ENCODE measurements at places on chromosomes 2 and 18. TPM values are rescaled to one million over a fixed set of nuclear protein-coding genes. Genes with fewer than 3 reads are reported as not detected.

GRCh38 chr2:120842456-120843439 is 107.1 kb downstream of the GLI2 start:
- peak; percentile 7 for DNase-seq

GRCh38 chr2:203759690-203760365 is 53.4 kb downstream of the CD28 start:
- no peak for DNase-seq

SPR gene
- 38.6 TPM for total RNA-seq

DNA sequence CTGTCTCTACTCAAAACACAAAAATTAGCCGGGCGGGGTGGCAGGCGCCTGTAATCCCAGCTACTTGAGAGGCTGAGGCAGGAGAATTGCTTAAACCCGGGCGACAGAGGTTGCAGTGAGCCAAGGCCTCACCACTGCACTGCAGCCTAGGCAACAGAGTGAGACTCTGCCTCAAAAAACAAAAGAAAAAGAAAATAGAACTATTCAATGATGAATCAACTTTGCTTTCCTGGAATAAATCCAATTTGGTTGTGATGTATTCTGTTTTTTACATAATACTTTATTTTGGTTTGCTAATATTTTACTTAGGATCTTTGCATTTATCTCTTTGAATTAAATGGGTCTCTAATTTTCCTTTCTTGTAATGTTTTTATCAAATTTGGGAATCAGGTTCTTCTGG is 86.3 kb upstream of the MBOAT2 start:
- no peak for DNase-seq

GRCh38 chr2:163121483-163121882 is 282.9 kb upstream of the KCNH7 start:
- DNase-seq = no peak

DNA sequence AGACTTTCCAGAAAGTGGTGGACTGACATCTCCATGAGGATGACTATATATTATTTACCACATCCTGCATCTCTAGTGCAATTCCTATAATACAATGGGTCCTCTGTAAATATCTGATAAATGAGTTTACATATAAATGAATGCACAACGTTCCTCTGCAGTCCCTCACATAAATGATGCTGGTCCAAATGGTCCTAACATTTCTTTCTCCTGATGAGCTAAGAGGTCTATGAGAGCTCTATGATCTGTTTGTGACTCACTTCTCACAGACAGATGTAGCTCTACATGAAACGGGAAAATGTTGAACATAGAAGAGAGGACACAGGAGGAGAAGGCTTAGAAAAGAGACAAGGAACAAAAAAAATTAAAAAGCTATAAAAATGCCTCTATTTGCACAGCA is 201.2 kb upstream of the PIK3C3 start:
- DNase-seq = no peak

NMS gene
- not detected for total RNA-seq

DNA sequence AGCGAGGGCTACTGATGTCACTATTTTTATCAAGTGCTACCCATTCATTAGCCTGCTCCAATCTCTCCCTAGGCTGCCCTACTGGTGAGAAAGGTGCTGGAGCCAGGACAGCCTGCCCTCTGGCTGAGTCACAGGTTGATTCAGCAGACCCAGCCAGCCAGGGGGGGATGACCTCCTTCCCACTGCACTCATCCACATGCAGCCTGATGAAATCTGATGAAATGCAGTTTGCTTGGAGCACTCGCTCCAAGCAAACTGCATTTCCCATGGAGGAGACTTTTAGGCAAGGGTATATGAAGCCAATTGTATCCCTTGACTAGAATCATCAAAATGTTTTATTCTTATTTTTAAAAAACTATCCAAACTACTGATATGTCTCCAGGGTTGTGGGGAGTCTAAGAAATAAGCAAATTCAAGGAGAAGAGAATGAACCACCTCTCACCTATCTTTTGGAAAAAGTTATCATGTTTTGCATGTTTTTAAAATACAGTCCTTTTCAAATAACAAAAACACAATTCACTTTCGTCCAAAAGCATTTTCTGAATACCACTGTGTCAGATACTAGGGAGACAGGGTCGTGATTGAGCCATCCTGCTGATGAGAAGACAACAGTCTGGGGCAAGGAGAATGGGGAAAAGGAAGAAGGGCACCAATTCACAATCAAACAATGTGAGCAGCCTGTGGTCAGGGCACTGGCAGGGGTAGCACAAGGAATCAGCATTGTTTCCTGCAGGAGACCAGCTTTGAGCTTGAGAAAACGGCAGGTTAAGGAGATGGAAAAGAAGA is 128.3 kb downstream of the AFF3 start:
- DNase-seq = no peak

GRCh38 chr2:67459761-67460160 is 62.6 kb downstream of the ETAA1 start:
- DNase-seq = no peak

MYL1 gene
- total RNA-seq = not detected

GRCh38 chr2:44116319-44116718 is 52.4 kb upstream of the PPM1B start:
- DNase-seq = no peak

CAPN14 gene
- total RNA-seq = 0.06 TPM

RTP5 gene
- not detected for total RNA-seq

DNA sequence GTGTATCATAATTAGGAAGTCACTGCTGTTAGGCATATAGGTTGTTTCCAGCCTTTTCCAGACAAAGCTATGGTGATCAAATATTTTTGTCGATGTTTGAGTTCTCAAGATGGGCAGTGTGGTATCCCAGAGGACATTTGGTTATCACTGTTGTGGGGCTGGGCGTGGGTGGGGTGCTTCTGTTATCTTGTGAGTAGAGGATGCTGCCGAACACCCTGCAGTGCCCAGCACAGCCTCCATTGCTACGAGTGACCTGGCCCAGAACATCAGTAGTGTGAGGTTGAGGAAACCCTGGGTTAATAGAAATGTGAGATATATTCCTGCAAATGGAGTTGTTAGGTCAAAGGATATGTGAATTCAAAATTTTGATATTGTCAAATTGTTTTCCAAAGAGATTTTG is 33.2 kb downstream of the ZNF236 start:
- DNase-seq = no peak

MC5R gene
- total RNA-seq = not detected

- no peak for DNase-seq
Observed at GRCh38 chr2:17540813-17541530, 476 bp downstream of the VSNL1 start.

FIGN gene
- total RNA-seq = 5.0 TPM

DNA sequence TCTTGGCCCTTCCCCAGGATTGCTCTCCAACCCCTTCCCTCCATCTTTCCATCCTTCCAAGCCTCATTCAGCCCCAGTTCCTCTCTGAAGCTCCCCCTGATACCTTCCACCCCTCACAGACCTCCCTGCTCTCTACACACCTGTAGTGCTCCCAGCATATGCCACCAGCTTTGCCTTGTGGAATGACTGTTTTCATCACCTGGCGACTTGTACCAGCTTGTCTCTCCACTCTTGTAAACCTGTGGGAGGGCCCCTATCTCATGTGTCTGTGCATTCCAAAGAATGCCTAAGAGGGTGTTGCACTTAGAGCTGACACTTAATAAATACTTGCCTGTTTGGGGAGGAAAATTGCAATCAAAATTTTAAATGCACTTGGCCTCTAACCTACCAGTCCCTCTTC is 198.7 kb downstream of the BCL11A start:
- DNase-seq = no peak

NEU4 gene
- total RNA-seq = not detected

DNA sequence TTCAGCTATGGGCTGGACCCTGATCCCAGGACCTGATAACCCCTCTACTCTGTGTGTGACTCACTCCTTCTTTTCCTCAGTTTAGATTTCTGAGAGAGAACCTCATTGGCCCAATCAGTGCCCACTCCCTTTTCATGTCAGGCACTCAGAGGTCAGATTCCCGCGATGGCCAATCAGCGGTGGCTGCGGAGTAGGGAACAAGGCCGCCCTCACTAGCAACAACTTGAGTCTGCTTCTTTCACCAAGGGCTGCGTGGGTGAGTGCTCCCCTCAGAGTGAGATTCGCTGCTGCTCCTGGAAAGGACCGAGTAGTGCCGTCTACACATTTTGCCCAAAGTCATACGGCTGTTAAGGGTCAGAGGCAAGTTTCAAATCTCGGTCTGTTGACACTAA is 34.7 kb downstream of the NPPC start:
- DNase-seq = no peak

- DNase-seq = no peak
Observed at GRCh38 chr2:201404699-201405280, 46.5 kb downstream of the TRAK2 start.

CRYGC gene
- not detected for total RNA-seq

EGR4 gene
- 0.18 TPM for total RNA-seq

DNA sequence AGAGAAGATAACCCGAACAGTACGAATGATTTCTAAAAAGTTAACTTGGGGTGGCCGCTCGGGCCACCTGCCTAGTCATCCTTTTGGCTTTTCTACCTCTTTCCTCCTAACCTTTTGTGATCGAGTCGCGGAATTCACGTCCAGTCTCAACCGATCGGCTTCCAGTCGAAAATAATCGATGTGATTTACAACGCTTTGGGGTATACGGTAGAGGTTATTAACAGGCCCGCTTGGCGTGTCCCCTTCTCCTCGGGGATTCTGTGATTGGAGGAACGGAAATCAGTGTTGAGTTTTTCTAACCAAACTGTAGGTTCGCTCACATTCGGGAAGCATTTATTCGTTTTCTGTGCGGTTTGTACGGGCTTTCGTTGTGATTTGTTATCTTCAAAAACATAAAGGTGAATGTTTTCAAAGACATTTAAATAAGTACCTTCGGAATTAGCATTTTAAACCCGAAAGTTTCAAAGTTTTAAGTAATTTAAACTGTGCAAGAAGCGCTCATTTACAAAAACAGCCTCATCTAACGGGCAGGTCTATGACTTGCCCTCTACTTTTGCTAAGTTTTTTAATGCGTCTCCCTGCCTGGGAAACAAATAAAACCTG is 588 bp upstream of the FOXI3 start:
- DNase-seq = no peak

GRCh38 chr2:144370937-144371584 is 148.9 kb downstream of the ZEB2 start:
- DNase-seq = no peak

DNA sequence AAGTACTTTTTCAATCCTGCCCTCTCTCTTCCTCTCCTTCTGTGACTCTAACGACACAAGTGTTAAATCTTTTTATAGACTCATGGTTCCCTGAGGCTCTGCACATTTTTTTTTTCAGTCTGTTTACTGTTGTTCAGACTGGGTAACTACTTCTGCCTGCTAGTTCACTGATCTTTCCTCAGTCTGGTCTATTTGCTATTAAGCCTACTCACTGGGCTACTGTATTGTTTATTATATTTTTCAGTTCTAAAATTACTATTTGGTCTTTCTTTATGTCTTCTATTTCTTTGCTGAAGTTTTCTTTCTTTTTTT is 21.3 kb downstream of the PPP3R1 start:
- DNase-seq = no peak

- DNase-seq = no peak
Observed at GRCh38 chr18:13161276-13161899, 57.2 kb upstream of the LDLRAD4 start.

- no peak for DNase-seq
Observed at GRCh38 chr2:126736133-126736874, 80.3 kb downstream of the GYPC start.

- DNase-seq = no peak
Observed at GRCh38 chr2:55009277-55010060, 40.8 kb downstream of the RTN4 start.

- DNase-seq = no peak
Observed at GRCh38 chr2:39849982-39850526, 71.0 kb upstream of the THUMPD2 start.

GRCh38 chr18:62399781-62400308 is 74.7 kb downstream of the TNFRSF11A start:
- DNase-seq = no peak

- no peak for DNase-seq
Observed at GRCh38 chr2:23508066-23508390, 123.0 kb downstream of the KLHL29 start.

DNA sequence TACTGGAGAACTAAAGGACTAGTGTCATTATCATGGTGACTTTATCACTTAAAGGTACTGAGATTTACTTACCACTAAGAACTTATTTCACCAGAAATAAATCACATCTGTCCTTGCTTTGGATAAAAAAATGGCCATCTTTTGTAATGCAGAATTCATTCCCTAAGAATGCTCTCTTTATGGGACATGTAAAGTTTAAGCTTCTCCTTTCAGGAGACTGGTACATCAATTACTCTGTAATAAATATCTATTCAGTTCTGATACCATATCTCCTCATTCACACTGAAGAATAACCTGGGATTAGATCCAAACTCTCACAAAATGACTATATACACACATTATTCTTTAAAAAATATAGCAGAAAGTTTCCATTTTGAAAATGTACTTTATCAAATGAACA is 24.4 kb downstream of the TMEM163 start:
- no peak for DNase-seq

TEX44 gene
- total RNA-seq = not detected

DNA sequence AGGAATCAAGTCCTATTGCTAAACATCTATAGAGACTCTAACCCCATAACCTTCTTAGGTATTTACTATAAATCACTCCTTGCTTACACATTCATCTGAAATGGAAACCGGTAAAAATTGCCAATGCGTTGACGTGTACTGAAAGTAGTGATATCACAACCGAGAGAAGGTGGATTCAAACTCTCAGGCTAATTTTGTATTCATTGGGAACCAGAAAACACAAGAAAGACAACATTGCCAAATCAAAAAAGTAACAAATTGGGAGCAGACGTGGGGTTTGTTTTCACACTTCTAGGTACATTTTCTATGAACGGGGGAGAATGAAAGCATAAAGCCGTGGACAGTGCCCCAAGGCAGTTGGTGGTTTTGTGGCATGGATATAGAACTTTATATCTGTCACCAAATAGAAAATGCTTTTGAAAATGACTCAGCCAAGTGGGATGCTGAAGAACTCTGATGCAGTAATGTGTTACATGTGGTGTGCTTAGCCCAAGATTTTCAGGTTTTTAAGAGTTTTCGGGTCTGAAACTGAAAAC is 155.1 kb upstream of the RASGRP3 start:
- DNase-seq = no peak

HOXD13 gene
- not detected for total RNA-seq

DNA sequence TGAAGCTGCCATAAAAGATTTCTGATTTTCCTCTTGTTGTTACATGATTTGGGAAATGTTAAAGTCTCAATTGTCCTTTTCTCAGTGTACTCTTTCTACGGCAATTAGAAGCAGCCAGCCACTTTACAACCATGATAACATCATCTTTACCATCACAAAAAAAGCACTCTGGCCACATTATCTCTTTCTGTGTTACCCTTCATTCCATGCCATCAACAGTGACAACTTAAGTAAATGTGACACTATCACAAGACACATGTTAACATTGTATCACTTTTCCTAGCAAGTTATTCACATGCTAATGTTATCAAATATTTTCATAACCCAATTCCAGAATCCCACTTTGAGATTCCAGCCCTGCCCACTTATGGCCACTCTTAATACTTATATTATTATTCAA is 131.2 kb downstream of the TMX3 start:
- DNase-seq = no peak
